ENCODE measurements at places on chromosomes 6 and 20.

GRCh38 chr6:117481278-117481925 is 1.1 kb upstream of the DCBLD1 start:
- peak; percentile 11 for DNase-seq

GRCh38 chr6:82006027-82006738 is 241.4 kb downstream of the IBTK start:
- no peak for DNase-seq

DNA sequence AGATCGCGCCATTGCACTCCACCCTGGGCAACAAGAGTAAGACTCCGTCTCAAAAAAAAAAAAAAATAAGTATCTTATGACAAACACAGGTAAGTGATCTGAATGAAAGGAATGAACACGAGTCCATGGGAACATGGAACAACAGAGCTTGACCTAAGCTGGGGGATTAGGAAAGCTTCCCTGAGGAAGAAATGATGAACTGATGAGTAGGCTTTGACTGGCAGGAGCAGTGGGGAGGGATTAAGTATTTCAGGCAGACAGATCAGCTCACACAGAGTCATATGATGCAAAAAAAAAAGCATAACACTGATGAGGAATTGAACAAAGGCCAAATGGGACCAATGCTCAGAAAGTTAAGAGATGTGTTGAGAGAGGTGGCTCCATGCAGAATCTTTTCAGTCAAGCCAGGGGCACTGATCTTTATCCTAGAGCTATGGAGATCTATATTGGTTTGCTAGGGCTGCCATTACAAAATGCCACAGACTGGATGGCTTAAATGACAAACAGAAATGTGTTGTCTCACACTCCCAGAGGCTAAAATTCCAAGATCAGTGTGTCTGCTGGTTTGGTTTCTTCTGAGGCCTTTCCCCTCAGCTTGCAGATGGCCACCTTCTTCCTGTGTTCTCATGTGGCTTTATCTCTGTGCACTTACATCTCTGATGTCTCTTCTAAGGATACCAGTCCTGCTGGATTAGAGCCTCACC is 85.6 kb downstream of the ANKRD6 start:
- no peak for DNase-seq

DNA sequence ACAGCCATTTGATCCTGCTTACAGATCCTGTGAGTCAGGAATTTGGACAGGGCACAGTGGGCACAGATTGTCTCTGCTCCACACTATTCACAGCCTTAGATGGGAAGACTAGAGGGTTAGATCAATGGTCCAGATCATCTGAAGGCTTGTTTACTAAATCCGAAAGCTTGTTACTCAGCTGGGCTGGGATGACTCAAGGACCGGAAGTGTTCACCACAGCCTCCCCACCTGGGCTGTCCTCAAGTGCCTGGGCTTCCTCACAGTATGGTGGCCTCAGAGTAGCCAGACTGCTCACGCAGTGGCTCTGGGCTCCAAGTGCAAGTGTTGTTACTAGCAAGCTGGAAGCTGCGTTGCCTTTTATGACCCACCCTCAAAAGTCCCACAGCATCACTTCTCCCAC is 75.4 kb upstream of the INSM1 start:
- no peak for DNase-seq

DNA sequence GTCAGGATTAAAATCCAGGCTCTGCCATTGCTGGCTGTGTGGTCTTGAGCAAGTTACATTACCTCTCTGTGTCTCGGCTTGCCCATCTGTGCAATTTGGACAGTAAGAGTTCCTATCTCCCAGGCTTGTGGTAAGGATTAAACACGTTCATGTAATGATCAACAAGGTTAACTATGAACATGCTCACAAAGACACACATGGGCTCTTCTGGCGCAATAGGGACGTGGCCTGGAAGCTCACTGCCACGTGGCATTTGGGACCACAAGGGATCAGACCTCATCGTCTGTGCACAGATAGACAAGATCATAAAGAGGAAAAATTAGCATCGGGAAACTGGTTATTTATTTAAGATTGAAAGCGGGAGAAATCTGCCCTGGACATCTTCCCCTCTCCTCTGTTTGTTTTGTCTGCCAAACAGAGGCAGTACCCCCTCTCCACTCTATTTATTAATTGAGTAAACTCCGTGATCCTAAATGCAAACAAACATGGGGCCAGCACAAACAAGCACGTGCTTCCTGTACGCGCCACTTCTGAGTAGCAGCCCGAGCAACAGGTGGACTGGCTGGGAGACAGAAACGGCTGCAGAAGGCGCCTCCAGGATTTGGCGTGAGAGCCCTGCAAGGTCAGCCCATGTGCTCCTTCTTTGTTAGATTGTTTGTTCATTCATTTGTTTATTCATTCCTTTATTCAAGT is 95.0 kb downstream of the CDH26 start:
- DNase-seq, result no peak

GRCh38 chr6:77462359-77463307 is 658 bp downstream of the HTR1B start:
- DNase-seq, result no peak

GRCh38 chr6:15776458-15776980 is 113.7 kb upstream of the DTNBP1 start:
- DNase-seq, result peak; percentile 69

GRCh38 chr6:104940893-104941728 is 15.8 kb upstream of the LIN28B start:
- DNase-seq, result peak; percentile 57

Measured in activated T-cell treated with anti-CD3 and anti-CD28 coated beads, Interleukin-2, amount 50 U/mL, for 72 hours (primary cell).